ENCODE measurements at places on chromosomes 2 and 18. TPM values are rescaled to one million over a fixed set of nuclear protein-coding genes. Genes with fewer than 3 reads are reported as not detected.

- DNase-seq: no peak
Observed at GRCh38 chr2:88355486-88355885, 97.0 kb downstream of the FOXI3 start.

GRCh38 chr2:118430510-118431164 lies 342.4 kb downstream of the INSIG2 start:
- no peak for DNase-seq

DNA sequence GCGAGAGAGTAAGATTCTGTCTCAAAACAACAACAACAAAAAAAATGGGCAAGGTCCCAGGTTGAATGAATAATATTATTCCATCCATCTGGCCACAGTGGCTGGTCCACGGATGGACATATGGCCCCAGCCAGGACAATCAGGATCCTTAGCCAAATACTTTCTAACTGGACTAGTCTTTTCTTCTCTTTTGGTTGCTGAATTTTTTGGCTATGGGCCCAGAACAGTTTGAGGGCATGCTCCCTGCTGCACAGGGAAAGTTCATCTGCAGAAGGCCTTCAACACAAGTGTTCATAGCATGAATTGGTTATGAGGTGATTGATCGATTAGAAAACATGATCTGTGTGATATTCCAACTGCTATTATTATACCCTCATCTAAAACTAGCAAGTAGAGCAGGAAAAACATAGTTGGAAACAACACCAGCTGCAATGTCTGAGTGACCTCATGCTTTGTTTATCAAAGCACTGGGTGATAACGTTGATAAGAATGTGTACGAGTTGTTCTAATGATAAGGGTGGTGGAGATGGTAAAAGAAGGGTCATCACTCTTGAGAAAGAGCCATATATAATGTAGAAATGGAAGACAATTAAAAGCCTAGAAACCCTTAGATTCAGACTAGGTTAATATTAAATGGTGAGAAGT lies 47.8 kb upstream of the RNF103 start:
- no peak for DNase-seq

DNA sequence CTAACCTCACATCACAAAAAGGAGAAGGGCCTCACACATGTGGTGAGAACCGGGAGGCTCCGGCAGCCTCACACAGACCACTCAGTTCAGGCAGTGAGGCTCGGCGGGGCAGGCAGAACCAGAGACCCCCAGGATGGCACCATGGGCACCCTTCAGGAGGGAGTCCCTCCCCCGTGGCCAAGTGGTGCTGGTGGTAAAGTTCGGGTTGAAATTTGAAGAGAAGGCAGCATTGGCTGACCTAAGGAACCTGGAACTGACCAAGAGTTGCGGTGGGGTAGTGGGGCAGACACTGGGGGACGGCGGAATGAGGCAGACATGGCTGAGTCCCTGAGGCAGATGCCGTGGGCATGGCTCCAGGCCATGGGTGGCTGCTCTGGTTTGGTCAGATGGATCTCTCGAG lies 239.3 kb upstream of the MYT1L start:
- no peak for DNase-seq

DNA sequence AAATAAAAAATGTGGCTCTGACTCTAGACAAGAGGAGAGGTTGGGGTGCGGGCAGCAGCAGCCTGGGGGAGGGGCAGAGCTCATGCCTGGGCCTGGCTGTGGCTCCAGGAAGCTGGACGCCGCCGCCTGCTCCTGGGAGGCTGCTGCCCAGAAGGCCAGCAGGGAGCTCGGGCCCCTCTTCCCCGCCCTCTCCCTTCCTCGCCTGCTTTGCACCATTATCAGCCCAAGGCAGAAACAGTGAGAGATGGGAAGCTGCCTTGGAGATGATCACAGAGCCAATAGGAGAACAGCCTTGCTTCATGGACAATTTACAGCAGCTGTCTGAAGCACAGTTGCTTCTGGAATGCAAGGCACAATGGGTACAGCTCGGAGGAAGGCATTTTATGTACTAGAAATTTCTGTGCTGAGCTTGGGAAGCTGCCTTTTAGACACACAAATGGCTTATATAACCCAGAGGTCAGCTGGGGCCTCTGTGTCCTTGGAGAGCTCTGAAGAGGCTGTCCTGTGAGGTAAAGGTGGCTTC lies 55.3 kb upstream of the AFF3 start:
- no peak for DNase-seq

DNA sequence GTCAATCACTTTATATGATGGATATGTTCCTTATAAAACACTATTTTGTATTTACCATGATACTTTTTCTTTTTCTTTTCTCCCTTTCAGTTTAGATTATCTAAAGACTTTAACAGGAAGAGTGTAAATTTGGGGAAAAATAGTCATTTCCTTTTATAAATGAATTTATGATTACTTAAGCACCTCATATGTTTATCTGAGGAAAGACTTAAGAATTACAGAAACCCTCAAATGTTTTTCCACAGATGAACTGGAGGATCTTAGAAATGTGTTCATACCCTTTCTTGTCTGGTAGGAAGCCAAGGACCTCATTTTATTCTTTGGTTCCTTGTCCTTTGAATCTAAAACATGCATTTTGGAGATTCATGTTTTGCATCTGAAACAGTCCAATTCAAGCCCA lies 36.7 kb downstream of the MAPRE2 start:
- no peak for DNase-seq

DNA sequence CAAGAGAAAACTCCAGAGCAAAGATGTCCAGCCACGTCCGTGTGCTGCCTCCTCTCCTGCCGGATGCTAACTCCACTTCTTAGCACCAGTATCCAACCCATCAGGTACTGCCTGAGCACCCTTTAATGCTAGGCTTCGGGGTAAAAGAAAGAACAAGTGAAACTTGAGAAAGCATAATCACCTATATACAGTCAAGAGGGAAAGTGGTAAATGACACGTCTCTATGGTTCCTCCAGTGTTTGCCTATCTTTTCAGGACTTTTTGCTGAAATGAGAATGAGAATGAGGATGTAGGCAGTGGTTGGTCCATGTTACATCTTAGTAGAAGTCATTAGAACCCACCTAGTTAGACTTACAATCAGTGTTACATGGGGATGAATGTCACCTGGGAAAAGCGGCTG lies 47.9 kb downstream of the EPHA4 start:
- DNase-seq: no peak

GRCh38 chr18:59951591-59951990 lies 51.8 kb downstream of the PMAIP1 start:
- DNase-seq: no peak

GRCh38 chr2:96138179-96139145 lies at the start of gene ASTL:
Gene ASTL (minus strand): TSS chr2:96138502. CDS start chr2:96138436, 66 bp downstream.
- peak; percentile 63 for DNase-seq

- DNase-seq: no peak
Observed at GRCh38 chr18:55179835-55180234, 220.6 kb upstream of the CCDC68 start.

- no peak for DNase-seq
Observed at GRCh38 chr2:4715065-4715464, 977.1 kb upstream of the SOX11 start.

DNA sequence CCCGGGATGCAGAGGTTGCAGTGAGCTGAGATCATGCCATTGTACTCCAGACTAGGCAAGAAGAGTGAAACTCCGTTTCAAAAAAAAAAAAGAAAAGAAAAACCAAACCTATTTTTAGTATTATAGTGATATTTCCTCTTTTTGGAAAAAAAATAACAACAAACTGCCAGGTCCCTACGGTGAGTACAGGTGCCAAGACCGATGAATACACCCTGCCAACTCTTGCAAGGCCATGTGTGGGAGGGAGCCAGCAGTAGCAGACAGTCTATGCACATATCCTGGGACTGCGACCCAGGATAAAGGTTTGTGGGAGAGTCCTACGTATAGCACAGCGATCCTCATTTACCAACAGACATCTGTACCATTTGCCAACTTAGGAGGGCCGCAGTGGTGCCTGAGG lies 69.6 kb upstream of the DNMT3A start:
- DNase-seq: no peak

DNA sequence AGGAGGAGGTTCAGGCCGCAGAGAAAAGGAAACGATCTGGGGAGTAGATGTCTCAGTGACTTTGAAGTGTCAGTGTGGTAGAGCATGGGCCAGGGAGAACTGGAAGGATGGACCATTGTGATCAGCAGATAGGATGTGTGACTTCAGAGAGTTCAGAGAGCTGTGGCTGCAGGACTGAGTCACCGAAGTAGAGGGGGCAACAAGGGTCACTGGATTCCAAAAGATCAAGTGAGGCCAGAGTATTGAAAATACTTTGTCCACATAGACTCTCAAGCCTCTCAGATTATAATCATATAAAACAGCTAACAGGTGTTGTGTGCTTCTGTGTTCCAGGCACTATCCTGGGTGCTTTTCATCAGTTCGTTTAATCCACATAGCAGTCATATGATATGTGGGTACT lies 99.4 kb downstream of the CRIM1 start:
- DNase-seq: no peak

GRCh38 chr2:197883354-197884032 lies 79.1 kb downstream of the PLCL1 start:
- DNase-seq: no peak

- DNase-seq: no peak
Observed at GRCh38 chr2:72689579-72690195, 136.1 kb downstream of the EXOC6B start.

DNA sequence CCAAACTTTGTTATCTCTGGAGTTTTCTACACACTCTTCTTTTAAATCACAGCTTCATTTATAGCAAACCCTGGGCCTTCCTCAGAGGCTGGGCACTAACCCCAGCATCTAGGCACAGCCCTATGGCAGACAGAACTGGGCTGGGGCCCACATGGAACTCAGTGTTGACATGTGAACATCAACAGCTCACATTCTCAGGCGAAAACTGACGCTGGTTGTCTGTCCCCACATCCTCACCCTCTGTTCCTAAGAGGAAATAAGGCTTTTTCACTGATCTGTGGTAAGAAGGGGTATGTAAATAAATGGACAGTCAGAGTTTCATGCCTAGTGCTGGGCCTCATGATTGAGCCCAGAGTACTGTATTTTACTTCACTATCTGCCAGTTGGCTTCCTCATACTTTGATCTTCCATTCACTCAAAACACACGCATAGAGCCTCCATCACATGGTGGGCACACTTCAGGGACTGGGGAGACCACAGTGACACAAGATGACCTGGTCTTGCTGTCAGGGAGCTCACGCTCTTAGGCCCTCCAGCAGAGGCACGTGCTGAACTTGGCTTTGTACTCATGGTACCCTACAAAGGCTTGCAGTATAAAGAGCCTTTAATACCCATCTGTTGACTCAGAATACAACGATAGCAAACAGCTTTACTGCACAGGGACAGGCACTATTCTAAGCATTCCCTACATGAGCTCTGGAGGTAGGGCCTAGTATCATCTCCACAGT lies 43.0 kb downstream of the EFEMP1 start:
- DNase-seq: no peak

DNA sequence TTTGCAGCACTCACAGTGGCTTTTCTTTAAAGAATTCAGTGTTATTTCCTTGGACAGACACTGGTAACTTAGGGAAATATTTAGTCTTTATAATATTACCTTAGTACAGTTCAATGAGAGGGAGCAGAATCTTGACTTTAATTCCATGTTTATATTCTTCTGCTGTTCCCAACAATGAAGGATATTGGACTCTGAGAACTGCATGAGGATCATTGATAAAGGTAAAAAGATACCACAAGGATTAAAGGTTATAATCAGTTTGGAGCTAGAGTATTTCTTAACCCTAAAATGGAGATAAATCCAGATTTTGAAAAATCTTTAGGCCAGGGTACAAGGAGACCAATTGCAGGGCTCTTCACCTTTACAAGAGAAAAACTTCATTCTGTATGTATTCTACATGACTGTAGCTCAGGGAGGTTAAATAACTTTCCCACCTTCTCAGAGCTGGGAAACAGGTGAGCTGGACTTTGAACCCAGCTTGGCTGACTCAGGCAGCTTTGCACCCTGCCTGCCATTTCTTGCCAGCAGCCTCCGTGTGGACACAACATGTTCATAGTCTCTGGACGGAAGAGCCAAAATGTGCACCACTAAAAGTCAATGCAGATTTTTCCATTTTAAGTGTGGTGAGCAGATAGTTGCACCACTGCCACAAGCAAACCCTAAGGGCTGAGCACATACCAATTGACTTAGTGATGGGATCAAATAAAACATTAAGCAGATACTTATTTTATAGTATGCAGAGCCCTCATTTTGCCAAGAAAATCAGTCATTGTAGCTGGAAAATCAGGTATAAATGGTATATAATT lies 26.7 kb downstream of the UPP2 start:
- DNase-seq: no peak

DNA sequence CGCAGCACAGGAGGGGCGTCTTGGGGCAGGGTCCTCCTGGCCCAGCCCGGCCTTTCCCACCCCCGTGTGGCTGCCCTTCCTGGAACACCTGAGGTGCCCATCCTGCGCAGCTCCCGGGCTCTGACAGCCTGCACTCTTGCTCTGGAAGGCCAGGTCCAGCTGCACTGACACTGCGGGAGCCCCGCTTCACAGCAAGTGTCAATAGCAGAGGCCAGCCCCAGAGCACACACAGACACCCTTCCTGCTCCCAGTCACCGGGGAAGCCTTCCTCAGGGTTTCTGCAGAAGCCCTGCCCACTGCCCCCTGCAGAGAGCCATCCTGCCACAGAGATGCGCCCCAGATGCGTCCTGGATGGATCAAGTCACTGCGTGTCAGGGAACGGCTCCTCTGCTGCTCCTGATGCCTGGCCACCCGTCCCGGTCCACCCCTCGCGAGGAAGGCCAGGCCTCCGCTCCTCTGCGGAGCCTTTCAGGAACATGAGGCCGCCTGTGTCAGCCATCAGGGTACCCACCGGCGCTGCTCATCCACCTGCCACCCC lies 519.2 kb upstream of the MYT1L start:
- DNase-seq: no peak

DNA sequence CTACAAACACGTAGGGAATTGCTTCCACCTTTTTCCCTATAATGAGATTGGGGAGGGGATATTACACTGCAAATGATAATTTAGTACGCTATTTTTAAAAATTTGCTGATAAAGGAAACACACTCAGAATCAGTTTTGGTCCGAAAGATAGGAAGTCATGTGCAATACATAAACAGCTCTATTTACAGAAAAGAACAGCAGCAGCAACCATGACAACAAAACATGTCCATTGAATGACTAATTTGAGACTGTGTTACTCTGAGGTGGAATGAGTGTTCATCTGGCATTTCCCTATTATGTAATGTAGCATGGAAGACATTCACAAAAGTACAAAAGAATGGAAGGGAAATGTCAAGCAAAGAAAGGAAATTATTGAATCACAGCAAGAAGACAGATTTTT lies 337.2 kb downstream of the NBAS start:
- DNase-seq: no peak

DNA sequence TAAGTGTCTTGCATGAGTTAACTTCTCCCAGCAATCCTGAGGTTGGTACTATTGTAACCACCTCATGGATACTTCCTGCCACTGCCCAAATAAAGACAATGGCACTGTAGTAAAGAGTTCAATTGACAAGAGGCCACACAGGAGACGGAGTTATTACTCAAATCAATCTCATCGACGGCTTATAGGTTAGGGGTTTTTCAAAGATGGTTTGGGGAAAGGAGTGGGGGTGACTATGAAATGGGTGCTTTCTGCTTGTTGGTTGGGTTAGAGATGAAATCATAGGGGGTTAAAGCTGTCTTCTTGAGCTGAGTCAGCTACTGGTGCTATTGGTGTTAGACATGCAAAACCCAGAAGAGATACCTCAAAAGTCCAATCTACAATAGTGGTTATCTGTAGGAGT lies 1258.0 kb upstream of the ZEB2 start:
- DNase-seq: no peak

- DNase-seq: no peak
Observed at GRCh38 chr2:46913471-46914381, 1.9 kb downstream of the MCFD2 start.

The OSBPL6 gene
- 3.1 TPM for total RNA-seq

The LMAN2L gene
- total RNA-seq: 4.5 TPM

The ZSWIM2 gene
- not detected for total RNA-seq

The UGT1A10 gene
- total RNA-seq: not detected

The TTC27 gene
- total RNA-seq: 37.3 TPM

The PFN4 gene
- total RNA-seq: 0.26 TPM
